ENCODE measurements at places on chromosomes 16 and 17. TPM values are rescaled to one million over a fixed set of nuclear protein-coding genes. Genes with fewer than 3 reads are reported as not detected.

Gene ACACA
- 31.1 TPM for total RNA-seq

Gene PIRT
- not detected for total RNA-seq

Gene TTYH2
- total RNA-seq: 1.5 TPM

Gene SPATA32
- under 0.01 TPM for total RNA-seq

Gene SYCE1L
- not detected for total RNA-seq

Gene PLK1
- 45.8 TPM for total RNA-seq
